IPS DF 6.9 (cell line): ENCODE measurements at places on chromosomes 3 and 15.

- no peak for DNase-seq
Measured at GRCh38 chr3:58645726-58646125, 20.8 kb downstream of the FAM3D start.

DNA sequence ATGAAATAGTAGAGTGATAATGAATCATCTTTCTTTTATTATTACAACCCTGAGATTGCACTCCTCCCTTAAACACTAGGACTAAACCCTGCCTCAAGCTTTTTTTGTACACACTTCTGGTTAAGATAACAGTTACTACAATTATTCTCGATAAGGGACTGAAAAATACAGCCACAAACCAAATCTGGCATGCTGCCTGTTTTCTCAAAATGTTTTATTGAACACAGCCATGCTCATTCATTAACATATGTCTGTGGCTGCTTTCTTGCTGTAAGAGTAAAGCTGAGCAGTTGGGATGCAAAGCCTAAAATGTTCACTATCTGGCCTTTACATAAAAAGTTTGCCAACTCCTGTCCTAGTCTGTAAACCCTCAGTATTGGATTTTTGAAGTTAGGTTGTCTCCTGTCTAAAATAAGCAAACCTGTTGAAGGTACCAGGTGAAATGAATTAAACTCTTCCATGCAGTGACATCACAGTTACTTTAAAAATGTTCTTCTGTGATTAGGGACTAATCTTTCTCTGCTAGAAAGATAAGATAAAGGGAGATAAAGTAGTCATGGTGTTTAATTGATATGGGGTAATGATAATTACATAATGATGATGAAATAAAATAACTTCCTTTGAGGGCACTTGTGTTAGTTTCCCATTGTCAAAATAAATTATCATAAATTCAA lies 218.2 kb downstream of the STXBP5L start:
- DNase-seq = no peak

DNA sequence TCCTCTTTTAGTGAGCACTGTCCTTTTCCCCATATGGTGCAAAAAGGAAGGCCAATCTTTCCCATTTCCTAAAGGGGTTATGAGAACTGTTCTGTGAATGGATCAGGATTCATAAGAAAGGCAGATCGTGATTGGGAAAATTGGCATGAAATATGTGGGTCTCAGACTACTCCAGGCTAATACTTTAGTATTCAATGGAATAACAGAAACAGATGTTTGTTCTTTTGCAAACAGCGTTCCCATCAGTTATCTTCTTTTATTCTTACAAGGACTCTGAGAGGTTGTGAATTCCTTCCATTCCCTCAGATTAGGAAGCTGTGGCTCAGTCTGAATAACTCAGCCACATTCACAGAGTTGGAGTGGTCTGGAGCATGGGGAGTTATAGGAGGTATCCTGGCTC lies 51.3 kb upstream of the MTMR10 start:
- DNase-seq = no peak

GRCh38 chr15:77774350-77774749 lies 141.6 kb upstream of the LINGO1 start:
- no peak for DNase-seq

DNA sequence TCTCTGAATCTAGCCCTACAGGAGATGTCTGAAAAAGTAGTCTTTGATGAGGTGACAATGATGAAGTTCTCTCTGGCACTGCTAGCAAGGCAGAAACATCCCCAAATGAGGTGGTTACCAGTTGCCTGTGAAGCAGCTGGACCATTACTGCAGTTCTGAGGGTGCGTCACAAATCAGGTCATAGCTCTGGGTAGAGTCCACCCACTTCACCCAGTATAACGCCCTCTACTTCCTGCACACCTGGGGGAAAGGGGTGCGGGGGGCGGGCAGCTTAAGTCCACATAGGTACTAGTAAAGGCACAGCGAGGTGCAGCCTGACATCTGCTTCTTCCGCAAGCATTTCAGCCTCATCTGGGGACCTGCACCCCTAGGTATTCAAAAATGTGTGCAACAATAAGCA lies 13.4 kb upstream of the SATB1 start:
- no peak for DNase-seq

GRCh38 chr15:36941798-36942197 lies 158.6 kb downstream of the MEIS2 start:
- no peak for DNase-seq

DNA sequence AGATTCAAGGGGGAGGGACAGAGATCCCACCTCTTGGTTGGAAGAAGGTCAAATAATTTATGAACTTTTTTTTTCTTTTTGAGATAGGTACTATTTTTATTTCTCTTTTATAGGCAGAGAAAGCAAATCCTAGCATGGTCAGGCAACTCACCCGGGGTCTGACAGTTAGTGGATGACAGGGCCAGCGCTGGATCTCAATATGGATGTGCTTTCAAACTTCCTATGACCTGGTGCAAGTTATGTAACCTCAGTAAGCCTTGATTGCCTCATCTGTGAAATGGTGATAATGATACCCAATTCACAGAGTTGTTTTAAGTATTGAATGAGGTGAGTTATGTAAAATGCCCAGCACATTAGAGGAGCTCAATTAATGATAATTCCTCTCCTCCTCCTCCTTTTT lies 86.8 kb upstream of the MEF2A start:
- no peak for DNase-seq

- DNase-seq = no peak
Measured at GRCh38 chr3:171711461-171712170, 98.7 kb downstream of the PLD1 start.

DNA sequence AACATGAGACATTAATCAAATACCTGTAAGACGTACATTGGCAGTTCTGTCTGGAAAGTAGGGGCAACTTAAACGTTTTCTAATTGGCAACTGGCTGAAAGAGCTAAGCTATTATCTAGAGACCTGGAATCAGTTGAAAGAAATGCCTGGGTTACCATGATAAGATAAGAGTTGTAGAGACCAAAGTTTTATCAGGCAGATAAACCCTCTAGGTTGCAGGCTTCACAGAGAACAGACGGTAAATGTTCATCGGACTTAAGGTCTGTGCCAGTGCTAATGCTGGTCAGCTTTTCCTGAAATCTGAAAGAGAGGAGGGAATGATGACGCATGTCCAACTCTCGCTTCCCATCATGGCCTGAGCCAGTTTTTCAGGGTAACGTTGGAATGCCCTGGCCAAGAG lies 196.2 kb downstream of the ROBO2 start:
- no peak for DNase-seq

GRCh38 chr3:120496278-120497002 lies 45.6 kb upstream of the FSTL1 start:
- no peak for DNase-seq

- DNase-seq = peak; percentile 88
Measured at GRCh38 chr15:66883284-66883911, 181.4 kb downstream of the SMAD6 start.

GRCh38 chr3:102004561-102004960 lies 155.2 kb downstream of the NFKBIZ start:
- no peak for DNase-seq

DNA sequence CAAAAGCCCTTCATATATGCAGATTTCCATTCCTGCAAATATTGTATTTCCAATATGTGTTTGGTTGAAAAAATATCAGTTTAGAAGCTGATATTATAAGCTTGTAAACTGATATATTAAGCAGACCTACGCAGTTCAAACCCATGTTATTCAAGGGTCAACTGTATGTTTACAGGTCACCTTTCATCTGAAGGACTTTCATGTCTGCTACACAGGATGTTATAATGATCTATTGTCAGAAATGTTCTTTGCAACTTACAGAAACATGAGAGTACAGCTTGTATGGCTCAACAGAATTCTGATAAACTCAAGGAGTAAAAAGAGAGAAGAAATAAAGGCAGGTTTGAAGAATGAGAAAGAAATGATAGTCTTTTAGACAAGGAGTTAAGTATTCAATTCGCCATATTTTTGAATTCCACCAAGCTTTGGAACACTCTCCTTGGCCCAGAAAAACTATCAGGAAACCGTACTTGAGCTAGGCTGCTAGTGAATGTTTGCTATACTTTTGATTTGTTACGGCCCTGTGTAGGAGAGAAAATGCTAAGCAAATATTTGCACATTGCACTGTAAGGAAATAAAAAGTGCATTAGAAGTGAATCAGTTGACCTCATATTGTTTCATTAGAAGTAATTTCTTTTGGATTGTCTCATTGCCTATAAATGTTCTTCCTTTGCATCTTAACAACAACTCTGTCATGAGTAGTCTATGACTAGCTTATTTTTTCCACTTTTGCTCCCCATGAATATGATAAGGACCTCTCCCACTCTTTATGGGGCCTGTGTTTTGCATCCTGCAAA lies 81.2 kb downstream of the NEK11 start:
- DNase-seq = no peak

- DNase-seq = no peak
Measured at GRCh38 chr3:52119826-52120225, 34.4 kb downstream of the POC1A start.

- DNase-seq = no peak
Measured at GRCh38 chr3:42099020-42099765, 8.0 kb downstream of the TRAK1 start.

GRCh38 chr3:101484805-101485620 lies 28.0 kb downstream of the SENP7 start:
- no peak for DNase-seq

GRCh38 chr3:185852635-185853034 lies 27.8 kb upstream of the IGF2BP2 start:
- DNase-seq = no peak
